ENCODE measurements at places on chromosomes 5 and 9.

GRCh38 chr5:146553446-146553845, 37.5 kb upstream of the GPR151 start:
- DNase-seq, result no peak

- DNase-seq, result no peak
Measured at GRCh38 chr5:43043400-43043756, 3.3 kb upstream of the ANXA2R start.

DNA sequence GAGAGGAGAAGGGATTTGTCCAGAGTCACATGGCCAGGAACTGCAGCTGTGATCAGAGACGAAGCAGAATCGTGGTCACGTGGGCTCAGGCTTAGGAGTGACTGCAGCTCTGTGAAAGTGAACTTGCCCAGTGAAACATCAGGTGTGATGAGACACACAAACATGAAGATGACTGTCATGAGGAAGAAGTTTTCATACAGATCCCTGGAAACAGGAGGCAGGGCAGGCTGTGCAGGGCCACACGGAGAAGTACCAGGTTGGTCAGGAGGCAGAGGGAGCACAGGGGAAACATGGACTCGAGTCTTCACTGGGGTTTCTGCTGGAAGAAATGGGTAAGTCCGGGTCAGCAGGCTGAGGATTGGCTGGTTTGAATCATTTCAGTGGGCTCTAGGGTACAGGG, 64.1 kb downstream of the BARX1 start:
- no peak for DNase-seq

DNA sequence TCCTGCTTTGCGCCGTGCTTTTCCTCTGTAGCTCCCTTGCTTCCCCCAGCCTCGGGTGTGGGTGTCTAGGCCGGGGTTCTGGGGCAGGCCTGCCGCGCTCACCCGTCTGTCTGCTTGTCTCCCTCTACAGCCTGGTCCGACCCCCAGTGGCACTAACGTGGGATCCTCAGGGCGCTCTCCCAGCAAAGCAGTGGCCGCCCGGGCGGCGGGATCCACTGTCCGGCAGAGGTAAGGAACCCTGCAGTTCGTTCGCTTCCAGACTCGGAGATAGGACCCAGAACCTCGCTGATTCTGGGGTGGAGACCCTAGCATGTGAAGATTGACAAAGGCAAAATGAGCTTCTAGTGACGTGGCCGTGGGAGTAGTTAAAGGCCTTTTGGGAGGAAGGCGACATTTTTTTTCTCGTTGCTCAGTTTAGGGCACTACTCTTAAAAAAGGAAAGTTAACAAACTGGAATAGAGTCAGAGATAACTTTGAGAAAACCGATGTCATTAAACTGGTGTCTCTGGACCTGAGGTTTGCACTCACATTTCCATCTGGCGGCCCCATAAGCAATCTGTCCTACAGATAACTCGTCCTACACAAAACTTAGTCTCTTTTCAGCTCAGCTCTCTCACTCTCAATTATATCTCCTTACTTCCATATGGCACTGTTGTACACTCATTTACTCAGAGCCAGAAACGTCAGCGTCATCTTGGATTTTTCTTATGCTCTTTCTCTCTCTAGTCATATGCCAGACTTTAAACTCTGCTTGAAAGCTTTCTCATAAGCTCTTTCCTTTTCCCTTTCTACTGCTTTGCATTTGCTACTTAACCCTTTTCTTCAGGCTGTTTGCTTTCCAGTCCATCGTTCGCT, 561 bp downstream of the SEC61B start:
- DNase-seq, result no peak

Data from fibroblast of skin of scalp (primary cell).